Fibroblast of villous mesenchyme (primary cell): ENCODE measurements at places on chromosomes 6 and 20. TPM values are rescaled to one million over a fixed set of nuclear protein-coding genes. Genes with fewer than 3 reads are reported as not detected.

KIF25 gene
- under 0.01 TPM in 1 of 2 replicates, not detected in the other for total RNA-seq

ESR1 gene
- total RNA-seq, result 1.9 and 2.6 TPM in 2 replicates

SLC17A3 gene
- not detected in 2 replicates for total RNA-seq

ZNF292 gene
- total RNA-seq, result 27.7 and 32.8 TPM in 2 replicates

SLC22A2 gene
- total RNA-seq, result under 0.01 TPM in 2 replicates

AARS2 gene
- 10.0 and 16.0 TPM in 2 replicates for total RNA-seq

OR2H1 gene
- total RNA-seq, result not detected in 2 replicates

DYNLT2 gene
- total RNA-seq, result 1.3 TPM in 2 replicates

KCNK17 gene
- not detected in 2 replicates for total RNA-seq

KIAA0408 gene
- 0.64 and 1.3 TPM in 2 replicates for total RNA-seq

ASIP gene
- total RNA-seq, result not detected in 2 replicates

KCNG1 gene
- total RNA-seq, result 3.0 and 22.9 TPM in 2 replicates

TRERF1 gene
- 6.4 and 6.5 TPM in 2 replicates for total RNA-seq

GPR6 gene
- not detected in 2 replicates for total RNA-seq

RAET1L gene
- total RNA-seq, result not detected in 2 replicates

CALHM5 gene
- total RNA-seq, result 4.7 and 7.7 TPM in 2 replicates

PTK7 gene
- total RNA-seq, result 191 and 199 TPM in 2 replicates

OR2H2 gene
- total RNA-seq, result not detected in 2 replicates

CGA gene
- 0.32 TPM in 1 of 2 replicates, not detected in the other for total RNA-seq

ANKEF1 gene
- 0.97 and 1.3 TPM in 2 replicates for total RNA-seq

TRIM10 gene
- total RNA-seq, result not detected in 2 replicates

HLA-DQA2 gene
- total RNA-seq, result not detected in 2 replicates

TUBB1 gene
- not detected in 2 replicates for total RNA-seq

ZNF831 gene
- total RNA-seq, result not detected in 2 replicates

BTN1A1 gene
- not detected in 2 replicates for total RNA-seq

CD93 gene
- under 0.01 TPM in 2 replicates for total RNA-seq

TOX2 gene
- 0.43 and 1.9 TPM in 2 replicates for total RNA-seq

RTEL1 gene
- total RNA-seq, result 11.7 and 14.2 TPM in 2 replicates

SLPI gene
- total RNA-seq, result not detected in 2 replicates
